ENCODE measurements at places on chromosomes 2 and 18.
A peak's percentile ranks its signal among the peaks of the same experiment; 100 is the strongest.

GRCh38 chr2:179440642-179441251 is 176.1 kb upstream of the SESTD1 start:
- DNase-seq: no peak

- no peak for DNase-seq
Observed at GRCh38 chr18:8005870-8006569, 438.9 kb downstream of the PTPRM start.

DNA sequence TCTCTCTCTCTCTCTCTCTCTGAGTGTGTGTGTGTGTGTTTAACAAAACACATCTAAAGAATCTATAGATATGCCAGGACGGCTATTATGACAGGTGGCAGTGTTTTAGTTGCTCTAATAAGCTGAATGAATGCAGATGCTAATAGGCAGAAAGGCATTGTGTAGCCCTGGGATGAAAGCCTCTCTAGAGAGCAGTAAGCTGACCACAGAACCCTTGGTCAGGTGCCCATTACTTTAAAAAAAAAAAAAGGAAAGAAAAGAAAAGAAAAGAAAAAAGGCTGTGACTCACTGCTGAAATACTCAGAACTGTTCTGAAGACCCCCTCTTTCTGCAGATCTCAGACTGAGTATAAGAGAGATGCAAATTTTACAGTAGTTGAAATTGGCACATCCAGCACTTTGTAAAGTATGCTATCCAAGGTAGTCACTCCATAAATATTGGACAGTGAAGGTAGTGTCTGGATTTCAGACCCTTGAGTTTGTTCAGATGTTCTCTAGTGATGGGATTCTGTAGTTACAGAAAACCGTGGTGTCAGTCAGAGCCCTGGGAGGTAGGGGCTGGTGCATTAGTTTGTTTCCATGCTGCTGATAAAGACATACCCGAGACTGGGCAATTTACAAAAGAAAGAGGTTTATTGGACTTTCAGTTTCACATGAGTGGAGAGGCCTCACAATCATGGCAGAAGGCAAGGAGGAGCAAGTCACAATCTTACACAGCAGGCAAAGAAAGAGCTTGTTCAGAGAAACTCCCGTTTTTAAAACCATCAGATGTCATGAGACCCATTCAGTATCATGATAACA is 30.9 kb downstream of the OSBPL6 start:
- DNase-seq: no peak

DNA sequence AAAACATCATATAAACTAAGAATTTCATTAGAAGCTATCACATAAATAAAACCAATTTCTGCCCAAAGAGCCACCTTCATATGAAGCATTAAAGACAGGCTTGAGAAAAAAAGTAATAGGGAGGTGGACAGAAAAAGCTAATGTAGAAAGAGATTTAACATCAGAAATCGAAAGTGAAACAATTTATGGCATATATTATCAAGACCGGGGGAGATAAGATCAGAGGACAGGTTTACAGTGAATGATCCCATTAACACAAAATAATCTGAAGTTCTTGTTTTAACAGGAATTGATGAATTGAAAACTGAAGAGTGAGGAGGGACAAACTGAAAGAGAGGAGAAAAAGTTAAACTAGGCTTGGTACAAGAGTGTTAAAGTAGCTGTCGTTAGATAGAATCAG is 786.3 kb upstream of the FSHR start:
- DNase-seq: no peak

DNA sequence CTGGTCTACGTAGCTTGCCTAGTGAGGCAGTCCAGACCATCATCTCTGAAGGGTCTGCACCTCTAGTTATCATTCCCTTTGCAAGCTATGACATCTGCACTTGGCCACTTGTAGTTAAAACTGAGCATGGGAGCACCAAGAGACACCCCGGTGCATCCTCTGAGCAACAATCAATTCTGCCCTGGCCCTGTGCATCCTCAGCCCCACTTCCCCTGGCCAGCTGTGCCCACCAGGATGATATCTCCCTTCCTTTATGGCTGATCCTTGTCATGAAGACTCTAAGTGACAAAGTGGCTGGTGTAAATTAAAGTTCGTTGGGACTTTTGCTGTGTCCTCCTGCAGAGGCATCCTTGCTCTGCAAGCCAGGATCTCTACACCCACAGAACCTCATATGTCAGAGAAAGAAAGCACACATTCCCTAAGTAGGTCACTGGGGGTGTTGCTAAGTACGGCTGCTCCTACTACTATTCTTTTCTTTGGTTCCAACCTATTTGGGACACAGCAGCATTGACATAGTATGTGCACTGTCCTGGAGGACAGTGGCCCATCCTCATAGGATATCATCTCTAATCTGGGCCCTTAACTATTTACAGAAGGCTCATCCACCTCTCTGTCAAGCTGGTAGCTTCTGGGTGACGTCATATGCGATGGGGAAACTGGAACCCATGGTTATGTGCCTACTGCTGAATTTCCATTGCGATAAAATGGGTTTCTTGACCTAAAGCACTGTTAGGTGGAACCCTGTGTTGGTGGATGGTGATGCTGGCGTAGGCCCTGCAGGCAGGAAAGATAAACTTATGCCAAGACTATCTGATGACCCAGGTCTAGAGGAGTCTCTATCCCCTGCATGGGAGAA is 384.3 kb upstream of the ID2 start:
- no peak for DNase-seq

DNA sequence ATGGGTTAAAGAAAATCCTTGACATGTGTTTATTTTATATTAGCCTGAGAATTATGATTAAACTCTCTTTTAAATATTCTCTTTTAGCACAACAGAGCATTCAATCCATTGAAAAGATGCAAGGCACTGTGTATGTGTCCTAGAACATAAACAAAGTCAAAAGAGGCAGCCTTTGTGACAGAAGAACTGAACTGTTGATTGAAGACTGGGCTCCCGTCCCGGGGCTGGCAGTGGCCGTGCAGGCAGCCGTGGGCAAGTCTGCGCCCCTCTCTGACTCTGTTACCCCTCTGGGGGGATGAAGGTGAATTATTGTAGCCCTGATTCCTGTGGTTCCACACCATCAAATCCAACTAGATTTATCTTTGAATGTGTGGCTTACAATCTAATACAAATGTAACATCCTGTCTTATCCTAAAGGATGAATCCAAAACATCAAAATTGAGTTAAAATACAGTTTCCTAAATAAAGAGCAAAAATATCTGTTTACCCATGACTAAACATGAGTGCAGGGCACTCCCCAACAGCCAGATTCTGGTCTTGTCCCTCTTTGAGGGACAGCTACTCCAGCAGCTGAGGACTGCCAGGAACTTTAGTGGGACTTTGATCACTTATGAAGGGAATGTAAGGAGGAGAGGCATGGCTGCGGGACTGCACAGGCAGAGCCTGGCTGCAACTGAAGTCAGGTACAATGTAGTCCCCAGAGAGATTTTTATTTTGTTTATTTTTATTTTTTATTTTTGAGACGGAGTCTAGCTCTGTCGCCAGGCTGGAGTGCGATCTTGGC is 37.3 kb upstream of the SH3BP4 start:
- DNase-seq: no peak

GRCh38 chr2:164810843-164811242 is 30.8 kb downstream of the COBLL1 start:
- no peak for DNase-seq

- DNase-seq: peak; percentile 66
Observed at GRCh38 chr18:24913507-24914170, 438.3 kb downstream of the ZNF521 start.

GRCh38 chr2:114265261-114265660 is 177.2 kb upstream of the DPP10 start:
- no peak for DNase-seq

GRCh38 chr18:21450913-21451312 is 149.6 kb downstream of the ESCO1 start:
- no peak for DNase-seq

- DNase-seq: no peak
Observed at GRCh38 chr18:22171258-22172119, 2.1 kb downstream of the GATA6 start.
